ENCODE measurements at places on chromosomes 16 and 17.

- no peak for DNase-seq
Measured at GRCh38 chr17:18043491-18043890, 4.3 kb downstream of the GID4 start.

- no peak for DNase-seq
Measured at GRCh38 chr16:30934827-30935557, 11.6 kb downstream of the FBXL19 start.

GRCh38 chr17:73770115-73770848 lies 126.0 kb upstream of the SDK2 start:
- DNase-seq = no peak

DNA sequence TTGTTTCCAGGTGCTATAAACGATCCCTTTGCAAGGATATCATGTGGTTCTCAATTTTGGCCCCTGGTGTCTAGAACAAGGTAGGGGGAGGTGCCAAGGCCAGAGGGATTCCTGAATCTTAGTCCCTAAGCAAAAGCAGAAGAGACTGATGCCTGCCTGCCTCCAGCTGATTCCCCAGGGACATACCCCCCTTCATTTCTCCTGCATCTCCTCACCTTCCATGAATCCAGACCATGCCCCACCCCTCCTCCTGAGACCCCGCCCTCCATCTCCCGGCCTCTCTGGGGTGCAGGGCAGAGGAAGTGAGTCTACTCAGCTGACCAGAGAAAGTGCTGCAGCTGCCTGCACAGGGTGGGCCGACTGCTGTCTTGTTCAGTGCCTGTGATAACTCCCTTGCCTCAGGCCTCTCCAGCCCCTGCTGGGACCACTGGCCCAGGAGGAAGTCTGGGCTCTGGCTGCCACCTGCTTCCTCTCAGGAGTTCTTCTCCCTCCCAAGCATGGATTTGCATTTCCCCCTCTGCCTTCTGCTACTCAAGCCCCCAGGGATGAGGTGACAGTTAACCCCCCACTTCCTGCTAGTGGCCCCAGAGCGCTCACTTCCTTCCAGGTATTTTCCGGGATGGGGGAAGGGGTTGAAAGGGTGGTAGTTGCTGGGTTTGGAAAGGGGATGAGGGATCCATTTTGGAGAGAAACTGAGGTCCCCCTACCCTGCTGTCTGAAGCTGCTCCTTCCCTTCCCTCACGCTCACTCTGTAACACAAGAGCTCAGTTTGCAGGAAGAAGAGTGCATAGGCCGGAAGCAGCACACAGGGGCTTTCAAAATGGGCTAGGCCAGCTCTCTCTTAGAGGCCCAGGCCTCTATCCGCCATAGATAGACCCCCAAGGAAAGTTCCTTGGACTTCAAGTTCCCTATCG lies 10.5 kb upstream of the TSPOAP1 start:
- DNase-seq = no peak

DNA sequence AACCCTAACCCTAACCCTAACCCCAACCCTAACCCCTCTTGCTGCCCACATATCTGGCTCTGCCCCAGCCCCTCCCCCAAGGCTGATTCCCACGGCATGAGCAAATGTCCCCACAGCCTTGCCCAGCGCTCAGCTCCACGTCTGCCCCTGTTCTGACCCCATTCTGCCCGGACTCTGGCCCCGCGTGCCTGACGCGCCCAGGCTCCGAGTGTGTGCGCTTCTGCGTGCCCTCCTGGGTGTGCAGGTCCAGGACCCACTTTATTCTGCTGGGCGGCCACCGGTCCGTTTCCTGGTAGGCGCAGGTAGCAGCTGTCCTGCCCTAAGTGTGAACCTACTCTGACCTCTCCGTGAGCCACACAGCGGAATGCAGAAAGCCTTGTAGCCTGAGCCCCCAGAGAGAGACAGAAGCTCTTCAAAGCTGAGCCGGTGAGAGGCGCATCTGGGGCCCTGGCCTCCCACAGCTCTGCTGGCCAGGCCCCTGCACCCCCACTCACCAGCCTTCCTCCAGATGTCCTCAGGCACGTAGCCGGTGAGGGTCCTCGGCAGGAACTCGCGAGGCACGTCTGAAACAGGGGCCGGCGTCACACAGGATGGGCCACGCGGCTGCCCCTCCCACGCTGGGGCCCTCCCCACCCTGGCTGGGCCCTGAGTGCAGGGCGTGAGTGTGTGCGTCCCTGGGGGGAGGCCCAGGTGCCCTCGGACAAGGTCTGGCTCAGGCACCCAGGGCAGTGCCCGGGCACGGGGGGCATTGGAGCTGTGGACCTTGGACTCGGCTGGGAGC lies 14.0 kb upstream of the PABPN1L start:
- no peak for DNase-seq

DNA sequence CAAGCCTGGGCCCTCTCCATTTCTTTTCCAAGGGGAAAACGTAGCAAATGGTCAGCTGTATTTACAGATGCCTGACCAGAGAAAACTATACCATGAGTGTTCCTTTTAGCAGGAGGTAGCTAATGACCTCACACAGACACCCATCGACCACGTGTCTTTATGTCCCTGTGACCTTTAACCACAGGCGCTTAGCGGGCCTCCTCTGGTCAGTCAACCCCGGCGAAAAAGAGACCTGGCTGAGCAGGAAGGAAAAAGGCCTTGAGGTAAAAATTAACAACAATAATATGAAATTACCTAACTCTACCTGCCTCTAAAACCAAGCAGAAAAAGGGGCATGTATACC lies 9.1 kb downstream of the NUDT16L1 start:
- DNase-seq = no peak
